ENCODE measurements at places on chromosomes 5 and 9. TPM values are rescaled to one million over a fixed set of nuclear protein-coding genes. Genes with fewer than 3 reads are reported as not detected.

CARD6 gene
- 2.4 TPM for total RNA-seq

CDX1 gene
- not detected for total RNA-seq

FOXD4L6 gene
- total RNA-seq = not detected

WNT8A gene
- not detected for total RNA-seq

GRCh38 chr5:26121338-26121737 lies 917.0 kb downstream of the CDH9 start:
- DNase-seq = no peak

HACD4 gene
- 6.7 TPM for total RNA-seq

GRCh38 chr9:121750715-121751623 lies 99.5 kb downstream of the DAB2IP start:
- no peak for DNase-seq

- DNase-seq = no peak
Measured at GRCh38 chr5:172768098-172768572, 2.9 kb downstream of the DUSP1 start.
